GM12864 (cell line): ENCODE measurements at places on chromosomes 16 and 17.

DNA sequence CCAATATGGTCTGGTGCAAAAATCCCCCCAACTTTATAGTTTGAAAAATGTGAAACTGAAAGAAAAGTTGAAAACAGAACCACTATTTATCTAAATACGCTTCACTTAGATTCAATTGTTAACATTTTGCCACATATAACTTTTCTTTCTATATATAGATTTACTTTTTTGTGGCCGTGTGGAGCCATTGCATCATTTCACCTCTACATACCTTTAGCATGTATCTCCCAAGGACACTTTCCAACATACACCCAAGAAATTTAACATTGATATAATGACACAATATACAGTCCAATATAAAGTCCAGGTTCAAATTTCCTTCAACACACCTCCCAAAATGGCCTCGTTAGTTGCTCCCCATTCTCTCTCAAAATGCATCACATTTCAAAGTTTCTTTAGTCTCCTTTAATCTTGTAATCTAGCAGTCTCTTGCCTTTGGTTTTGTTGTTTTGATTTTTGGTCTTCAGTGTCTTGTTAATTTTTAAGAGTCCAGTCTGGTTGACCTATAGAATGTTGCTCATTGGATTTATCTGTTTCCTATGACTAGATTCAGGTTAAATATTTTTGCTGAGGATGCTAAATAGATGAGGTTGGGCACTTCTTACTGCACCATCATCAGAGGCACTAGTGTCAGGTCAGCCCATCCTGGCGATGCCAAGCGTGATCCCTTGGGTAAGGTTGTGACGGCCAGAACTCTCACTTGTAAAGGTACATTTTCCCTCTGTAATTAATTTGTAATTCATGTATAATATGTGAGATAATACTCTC is 64.3 kb upstream of the BCAR1 start:
- DNase-seq, result no peak

- DNase-seq, result no peak
These were observed 29.5 kb downstream of the CYB5B start for GRCh38 chr16:69453936-69454335.

- DNase-seq, result no peak
These were observed 253.6 kb downstream of the HAPSTR1 start for GRCh38 chr16:9345046-9345445.

DNA sequence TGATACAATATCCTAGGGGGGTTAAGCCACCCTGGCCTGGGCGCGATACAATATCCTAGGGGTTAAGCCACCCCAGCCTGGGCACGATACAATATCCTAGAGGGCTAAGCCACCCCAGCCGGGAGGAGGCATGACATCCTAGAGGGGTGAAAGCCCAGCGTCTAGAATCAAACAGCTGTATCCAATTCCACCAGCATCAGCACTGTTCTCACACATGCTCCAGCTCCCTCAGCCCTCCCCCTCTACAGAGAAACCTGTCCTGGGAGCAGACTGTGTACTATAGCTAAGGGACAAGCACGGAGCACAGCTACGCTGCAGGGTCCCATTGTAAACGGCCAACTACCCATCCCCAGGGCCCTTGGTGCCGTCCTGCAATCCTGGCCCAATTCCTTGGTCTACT is 6.2 kb downstream of the GINS2 start:
- no peak for DNase-seq

GRCh38 chr17:31313982-31314781 is at the start of gene EVI2B:
Gene EVI2B, minus strand, starts transcription at chr17:31314054. Its CDS starts 8,445 bp downstream, at chr17:31305609.
- peak; percentile 79 for DNase-seq

GRCh38 chr16:68155425-68155824 is 70.3 kb downstream of the NFATC3 start:
- no peak for DNase-seq

- no peak for DNase-seq
These were observed 7.0 kb downstream of the ZNF768 start for GRCh38 chr16:30519120-30520049.

DNA sequence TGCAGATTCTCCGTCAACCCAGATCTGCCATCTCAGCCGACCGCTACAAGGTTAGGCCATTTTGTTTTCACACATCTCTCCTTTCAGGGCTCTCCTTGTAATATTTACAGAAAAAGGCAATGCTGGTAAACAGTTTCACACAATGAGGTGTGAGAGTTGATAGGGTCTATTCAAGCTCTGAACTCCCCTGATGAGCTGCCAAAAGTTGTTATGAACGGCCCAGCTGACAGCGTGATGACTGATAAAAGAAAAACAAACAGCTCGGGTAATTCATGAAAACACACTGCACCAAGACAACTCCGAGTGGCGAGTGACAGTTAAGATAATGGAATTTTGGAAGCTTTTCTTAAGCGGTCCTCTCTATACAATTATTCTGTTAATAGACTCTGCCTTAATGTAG is 68.1 kb upstream of the IRX5 start:
- DNase-seq, result no peak

- no peak for DNase-seq
These were observed 19.8 kb upstream of the BBS2 start for GRCh38 chr16:56539656-56540055.
